CD8-positive, alpha-beta T cell (primary cell): ENCODE measurements at places on chromosomes 1 and 21.

GRCh38 chr1:6805004-6805416 lies 19.8 kb downstream of the CAMTA1 start:
- DNase-seq = no peak

GRCh38 chr1:107669996-107670395 lies 295.0 kb downstream of the VAV3 start:
- DNase-seq = no peak

DNA sequence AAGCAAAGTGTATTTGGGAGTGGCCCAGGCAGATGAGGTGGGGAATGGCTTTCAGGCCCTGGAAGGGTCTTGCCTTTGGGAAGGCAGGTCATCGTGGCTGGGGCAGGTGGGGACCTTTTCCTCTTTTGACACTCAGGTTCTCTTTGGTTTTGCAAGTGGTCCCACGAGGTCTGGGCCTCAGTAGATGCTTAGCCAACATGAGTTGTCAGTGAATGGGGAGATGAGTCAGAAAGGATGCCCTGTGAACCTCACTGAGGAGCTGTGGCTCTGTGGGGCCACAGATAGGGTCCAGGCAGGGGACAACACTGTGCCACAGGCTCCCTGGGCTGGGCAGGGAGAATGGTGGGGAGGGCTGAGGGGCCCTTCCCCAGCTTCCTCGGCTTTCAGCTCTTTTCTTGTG lies 19.0 kb downstream of the ARHGEF10L start:
- no peak for DNase-seq

DNA sequence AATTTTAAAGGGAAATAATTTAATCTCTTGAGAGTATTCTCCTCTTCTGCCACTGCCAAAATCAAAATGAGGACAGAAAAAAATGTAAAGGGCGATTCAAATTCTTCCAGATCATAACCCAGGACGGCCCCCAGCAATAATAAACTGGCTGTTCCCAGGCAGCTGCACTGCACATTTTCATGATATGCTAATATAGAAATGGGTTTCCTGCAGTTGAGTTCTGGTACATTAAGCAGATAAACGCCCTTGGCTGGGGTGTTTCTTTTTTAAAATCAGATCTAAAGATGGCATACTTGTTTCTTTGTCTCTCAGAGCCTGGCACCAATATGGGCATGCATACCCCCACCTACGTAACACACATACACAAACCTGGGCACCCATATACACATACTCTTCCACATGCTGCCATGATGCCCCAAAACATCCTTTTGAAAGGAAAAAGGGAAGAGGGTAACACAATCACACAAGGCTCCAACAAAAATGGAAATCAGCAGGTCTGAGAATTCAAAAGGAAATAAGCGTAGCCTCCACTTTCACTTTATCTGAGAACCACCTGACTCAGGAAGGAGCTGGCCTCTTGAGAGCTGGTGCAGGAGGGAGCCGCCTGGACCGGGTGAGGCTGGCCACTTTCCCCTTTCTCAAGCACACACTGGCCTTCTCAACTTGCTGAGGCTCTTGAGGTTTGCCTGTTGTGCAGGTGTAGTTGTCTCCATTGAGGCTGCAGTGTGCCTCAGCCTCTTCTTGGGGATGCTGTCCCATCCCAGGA lies 653.4 kb downstream of the KIF26B start:
- DNase-seq = peak; percentile 5

GRCh38 chr1:227242811-227243682 lies 75.2 kb downstream of the CDC42BPA start:
- no peak for DNase-seq

DNA sequence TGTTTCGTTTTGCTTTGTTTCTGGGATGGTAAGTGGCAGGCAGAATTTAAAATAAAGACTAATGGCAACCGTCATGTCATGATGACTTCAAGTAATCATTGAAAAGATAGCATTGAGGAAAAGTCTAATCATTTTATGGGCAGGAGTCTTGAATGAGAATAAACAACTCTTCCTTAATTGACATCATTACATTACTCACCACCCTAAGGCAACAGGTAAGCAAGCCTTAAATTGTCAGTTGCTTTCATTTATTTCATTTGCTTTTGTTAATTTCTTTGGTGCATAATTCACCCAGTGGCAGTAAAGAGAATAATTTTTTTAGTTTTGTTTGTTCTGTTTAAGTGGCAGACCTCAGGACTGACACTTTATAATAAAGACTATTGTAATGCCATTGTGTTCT lies 669.0 kb downstream of the RWDD3 start:
- DNase-seq = no peak

- DNase-seq = no peak
Observed at GRCh38 chr1:65840683-65841082, 48.0 kb downstream of the PDE4B start.
